ENCODE measurements at places on chromosomes 3 and 15.

GRCh38 chr3:138921316-138922292 is 25.3 kb downstream of the FOXL2 start:
- no peak for DNase-seq

DNA sequence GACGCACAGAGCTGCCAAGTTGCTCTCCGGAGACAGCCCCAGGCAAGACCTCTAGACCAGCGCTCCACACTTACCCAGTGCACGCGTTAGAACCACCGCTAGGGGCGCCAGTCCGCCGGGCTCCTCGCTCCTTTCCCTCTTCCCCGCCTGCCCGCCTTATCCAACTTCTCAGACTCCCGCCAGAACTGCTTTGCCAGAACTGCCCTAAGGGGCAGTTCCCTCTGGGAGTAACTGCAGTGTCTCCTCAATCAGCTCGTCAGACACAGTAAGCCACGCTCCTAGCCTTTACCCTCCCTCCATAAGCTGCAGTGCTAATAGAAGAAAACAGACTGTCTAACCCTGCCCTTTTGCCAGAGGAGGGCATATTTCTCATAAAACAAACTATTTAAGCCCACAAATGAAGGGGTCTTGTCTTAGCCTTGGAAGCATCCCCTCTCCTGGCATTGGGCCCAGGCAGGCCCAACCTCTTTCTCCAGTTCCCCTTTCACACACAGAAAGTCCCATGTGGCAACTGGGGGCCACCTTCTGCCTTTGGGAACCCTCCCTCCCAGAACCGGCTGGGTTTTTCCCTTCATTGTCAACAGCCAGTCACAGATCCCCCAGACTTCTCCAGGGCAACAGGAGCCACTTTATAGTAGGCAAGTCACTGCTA is 3.7 kb downstream of the BMF start:
- peak; percentile 64 for DNase-seq

DNA sequence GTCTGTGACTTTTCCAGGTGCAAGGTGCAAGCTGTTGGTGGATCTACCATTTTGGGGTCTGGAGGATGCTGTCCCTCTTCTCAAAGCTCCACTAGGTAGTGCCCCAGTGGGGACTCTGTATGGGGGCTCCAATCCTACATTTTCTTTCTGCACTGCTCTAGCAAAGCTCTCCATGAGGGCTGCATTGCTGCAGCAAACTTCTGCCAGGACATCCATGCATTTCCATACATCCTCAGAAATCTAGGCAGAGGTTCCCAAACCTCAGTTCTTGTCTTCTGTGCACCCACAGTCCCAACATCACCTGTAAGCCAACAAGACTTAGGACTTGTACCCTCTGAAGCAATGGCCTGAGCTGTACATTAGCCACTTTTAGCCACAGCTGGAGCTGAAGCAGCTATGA is 694.5 kb upstream of the BCHE start:
- no peak for DNase-seq

GRCh38 chr15:99732124-99732750 is 1.0 kb downstream of the LYSMD4 start:
- DNase-seq: no peak

- DNase-seq: no peak
Observed at GRCh38 chr15:23773093-23773492, 86.0 kb upstream of the NDN start.

- DNase-seq: no peak
Observed at GRCh38 chr3:99388780-99389179, 249.6 kb upstream of the COL8A1 start.

DNA sequence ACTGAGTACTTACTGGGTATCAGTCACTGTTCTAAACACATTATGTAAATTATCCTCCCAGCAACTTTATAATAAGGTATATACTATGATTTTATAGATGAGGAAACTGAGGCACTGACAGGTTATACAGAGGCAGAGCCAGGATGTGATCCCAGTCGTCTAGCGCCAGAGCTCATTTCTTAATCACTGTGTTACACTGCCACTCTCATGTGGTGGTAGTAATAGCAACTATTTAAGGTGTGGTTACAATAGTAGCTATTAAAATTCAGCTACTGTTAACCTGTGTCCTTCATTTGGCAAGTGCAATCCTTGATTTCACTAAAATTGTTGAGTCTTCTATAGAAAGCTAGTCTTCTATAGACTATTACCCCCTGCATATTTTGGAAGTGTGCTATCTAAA is 43.1 kb upstream of the TRPC1 start:
- DNase-seq: no peak

DNA sequence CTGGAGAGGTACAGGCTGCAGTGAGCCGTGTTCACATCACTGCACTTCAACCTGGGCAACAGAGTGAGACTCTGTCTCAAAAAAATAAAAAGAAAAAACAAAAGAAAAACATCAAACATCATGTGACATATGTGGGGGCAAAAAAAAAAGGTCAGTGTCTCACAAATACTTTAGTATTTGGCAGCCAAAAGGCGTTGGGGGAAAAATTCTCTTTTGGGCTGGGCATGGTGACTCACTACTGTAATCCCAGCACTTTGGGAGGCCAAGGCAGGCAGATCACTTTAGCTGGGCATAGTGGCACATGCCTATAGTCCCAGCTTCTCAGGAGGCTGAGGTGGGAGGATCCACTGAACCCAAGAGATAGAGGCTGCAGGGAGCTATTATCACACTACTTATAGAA is 47.6 kb downstream of the TMCC1 start:
- DNase-seq: no peak

DNA sequence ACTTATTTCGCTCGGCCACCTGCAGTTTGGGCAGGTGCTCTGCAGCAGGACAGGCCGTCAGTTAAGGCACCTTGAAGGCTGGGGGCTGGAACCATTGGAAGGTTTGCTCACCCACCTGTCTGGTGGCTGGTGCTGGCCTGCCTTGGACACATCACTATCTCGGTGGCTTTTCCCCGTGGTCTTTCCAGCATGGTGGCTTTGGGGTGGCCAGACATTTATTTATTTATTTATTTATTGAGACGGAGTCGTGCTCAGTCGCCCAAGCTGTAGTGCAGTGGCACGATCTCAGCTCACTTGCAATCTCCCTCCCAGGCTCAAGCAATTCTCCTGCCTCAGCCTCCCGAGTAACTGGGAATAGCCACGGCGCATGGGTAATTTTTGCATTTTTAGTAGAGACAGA is 11.7 kb downstream of the ISG20 start:
- no peak for DNase-seq

- no peak for DNase-seq
Observed at GRCh38 chr15:98658831-98659699, 10.7 kb downstream of the IGF1R start.

DNA sequence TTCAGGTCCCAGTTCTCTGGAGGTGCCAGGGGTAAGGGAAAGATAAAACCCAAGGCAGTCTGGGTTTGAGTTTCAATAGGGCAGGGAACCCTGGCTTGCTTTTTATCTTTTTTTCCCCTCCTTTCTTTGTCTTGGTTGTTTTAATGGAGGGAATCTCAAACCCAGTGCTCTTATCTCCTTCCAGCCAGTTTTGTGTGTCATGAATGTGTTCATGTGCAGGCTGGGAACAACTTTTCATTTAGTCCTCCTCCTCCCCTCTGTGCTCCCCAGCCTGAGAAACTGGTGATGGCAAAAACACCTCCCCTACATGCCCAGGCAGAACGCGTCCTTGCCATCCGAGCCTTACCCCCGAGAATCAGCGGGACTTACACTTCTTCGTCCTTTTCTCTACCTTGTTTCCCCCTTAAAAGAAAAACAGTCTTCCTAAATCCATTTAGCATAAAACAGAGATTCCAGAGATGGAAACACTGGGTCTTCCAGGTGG is 10.9 kb downstream of the SEMA3G start:
- DNase-seq: no peak

GRCh38 chr3:11164607-11165006 is 10.3 kb downstream of the HRH1 start:
- DNase-seq: no peak

DNA sequence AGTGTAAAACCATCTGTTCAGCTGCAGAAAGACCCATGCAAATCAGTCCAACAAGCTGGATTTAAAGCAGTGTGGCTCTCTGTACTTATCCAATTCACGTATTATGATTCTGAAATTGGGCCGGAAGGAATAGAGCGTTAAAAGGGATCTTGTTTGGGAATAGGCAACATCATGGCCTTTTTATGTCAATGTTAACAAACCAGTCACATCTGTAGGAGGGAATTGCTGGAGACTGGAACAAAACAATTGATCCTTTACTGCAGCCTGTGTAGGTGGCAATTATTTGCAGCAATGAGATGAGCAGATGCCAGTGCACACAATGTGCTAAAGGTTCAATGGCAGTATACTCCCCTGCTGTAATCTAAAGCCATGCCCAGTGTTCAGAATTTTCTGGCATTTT is 887.4 kb upstream of the ROBO1 start:
- DNase-seq: no peak

- DNase-seq: no peak
Observed at GRCh38 chr3:67614195-67614594, 40.2 kb downstream of the SUCLG2 start.

DNA sequence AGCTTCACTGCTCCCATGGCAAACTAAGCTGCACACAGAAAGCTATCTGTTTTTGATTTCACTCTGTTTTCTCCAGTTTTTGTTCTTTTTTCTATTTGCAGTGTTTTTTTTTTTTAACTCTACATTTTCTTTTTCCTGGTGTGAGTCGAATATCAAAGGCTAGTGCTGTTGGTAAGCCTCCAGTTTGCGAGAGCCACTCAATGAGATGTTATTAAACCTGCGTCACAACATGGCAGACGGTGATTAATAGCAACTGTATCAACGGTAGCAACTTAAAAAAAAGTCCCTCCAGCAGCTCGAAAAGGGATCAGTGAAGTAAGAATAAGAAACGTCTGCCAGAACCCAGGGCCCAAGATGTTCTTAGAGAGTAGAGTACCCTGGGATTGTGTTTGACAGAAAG is 84.1 kb downstream of the MEIS2 start:
- no peak for DNase-seq

DNA sequence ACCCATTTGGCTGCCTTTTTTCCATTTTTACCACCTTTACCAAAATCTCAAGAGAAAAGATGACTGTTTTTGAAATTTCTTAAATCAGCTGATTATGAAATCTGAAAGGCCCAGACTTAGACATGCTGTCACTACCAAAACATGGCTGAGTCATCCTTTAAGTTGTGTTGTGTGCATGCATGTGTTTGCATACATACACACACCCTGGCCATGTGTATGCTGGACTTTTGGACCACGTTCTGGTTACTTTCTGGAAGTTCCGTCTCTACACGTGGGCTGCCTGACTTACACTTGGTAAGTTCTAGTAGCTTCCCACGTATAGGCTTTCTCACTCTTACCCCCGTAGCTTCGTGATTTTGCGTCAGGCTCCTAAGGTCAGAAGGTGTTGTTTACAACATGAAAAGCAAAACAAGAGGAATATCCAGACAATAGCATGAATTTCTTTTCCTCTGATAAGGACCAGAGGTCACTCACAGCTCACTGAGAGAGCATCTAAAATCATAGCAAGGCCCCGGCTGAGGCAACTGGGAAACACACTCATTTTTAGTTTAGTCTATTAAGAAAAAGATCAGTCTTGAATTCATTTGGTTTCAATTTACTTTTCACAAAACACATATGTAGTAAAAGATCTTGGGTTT is 62.4 kb downstream of the COL8A1 start:
- no peak for DNase-seq

- peak; percentile 84 for DNase-seq
Observed at GRCh38 chr3:51995346-51996163, at the start of gene RPL29. RPL29 (minus strand) TSS chr3:51995895; CDS start chr3:51995461, 434 bp downstream.

GRCh38 chr3:64304828-64305410 is 79.7 kb upstream of the PRICKLE2 start:
- no peak for DNase-seq

DNA sequence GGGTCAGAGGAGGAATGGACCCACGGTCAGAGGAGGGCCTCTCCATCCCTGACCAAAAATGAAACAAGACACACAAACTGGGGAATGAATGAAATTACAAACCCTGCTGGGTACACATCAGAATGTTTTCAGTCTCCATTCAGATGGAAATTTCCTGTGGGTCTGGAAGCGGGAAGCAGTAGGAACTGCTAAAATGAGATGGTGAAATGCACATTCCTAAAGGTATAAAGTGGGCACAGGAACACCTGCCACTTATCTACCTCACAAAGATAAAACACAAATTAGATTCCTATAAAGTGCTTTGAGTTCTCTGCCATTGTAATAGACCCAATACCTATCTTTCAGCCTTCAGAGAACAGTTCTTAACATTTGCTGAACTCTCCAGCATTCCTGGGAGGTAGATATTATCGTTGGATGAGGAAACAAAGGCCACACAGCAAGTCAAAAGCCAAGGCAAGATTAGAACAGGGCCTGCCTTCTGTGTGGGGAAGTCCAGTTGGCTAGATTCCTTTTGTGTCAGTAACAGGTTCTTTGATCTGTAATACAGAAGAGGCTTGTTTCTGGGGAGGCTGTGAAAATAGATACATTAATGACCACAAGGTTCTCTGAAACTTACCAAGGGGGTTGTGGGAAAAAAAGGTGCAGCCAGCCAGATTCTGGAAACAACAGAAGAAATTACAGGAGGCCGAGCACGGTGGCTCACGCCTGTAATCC is 98.4 kb downstream of the IGF2BP2 start:
- no peak for DNase-seq

- no peak for DNase-seq
Observed at GRCh38 chr15:62709261-62709660, 333.3 kb upstream of the TPM1 start.

All from stimulated activated CD4-positive, alpha-beta T cell treated with anti-CD3 and anti-CD28 coated beads, TNF-alpha, amount 100 ng/mL, for 24 hours (primary cell).